ENCODE measurements at places on chromosomes 2 and 18.
A peak's percentile ranks its signal among the peaks of the same experiment; 100 is the strongest.

DNA sequence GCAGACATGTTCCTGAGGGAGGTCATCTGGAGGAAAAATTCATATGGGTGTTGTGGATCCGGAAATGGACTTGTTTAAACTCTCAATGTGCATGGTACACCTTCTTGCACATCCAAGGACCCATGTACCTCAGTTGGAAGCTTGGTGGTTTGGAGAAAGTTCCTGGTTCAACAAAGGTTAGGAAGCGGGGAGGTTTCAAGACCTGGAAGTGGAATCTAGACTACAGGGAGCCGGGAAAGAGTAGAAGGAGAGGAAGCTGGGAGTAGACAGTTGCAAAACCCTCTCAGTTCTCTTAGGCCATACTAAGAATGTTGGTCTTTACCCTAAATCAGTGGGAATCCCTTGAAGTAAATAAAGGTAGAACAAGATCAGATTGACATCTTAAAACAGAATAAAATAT lies 209.8 kb upstream of the SPOPL start:
- no peak for DNase-seq

DNA sequence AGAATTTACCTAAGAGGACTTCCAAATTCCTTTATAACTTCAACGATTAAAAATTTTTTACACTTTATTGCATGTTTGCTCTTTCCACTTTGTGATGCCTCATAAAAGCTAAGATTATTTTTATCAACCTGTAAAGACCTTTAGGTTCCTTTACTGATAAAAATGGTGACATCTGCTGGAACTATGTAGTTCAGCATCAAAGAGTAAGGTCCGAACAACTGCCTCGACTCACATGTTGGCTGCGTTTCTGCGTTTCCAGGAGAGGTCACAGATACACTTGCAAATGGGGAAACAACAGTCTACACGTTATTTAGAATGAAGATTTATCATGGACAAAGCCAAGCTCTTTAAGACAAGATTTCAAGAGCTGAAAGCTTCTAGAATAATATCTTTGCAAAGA lies 18.8 kb upstream of the TMX3 start:
- no peak for DNase-seq

DNA sequence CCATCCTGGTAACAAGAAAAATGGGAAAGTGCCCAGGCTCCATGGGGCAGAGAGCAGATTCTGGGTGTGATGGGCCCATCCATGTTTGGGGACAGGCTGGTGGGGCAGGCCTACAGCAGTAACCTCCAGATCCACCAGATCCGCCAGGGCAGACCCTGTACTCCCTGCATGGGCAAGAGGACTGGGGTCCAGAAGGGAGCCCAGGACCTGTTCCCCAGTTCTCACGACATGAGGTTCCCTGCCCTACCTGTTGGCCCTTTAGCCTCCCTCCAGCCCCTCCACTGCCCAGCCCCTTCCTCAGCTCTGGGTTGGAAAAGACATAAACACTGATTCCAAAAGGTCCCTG lies 38.7 kb downstream of the EMX1 start:
- no peak for DNase-seq

- DNase-seq: no peak
Measured at GRCh38 chr2:62768615-62769014, 63.1 kb downstream of the EHBP1 start.

DNA sequence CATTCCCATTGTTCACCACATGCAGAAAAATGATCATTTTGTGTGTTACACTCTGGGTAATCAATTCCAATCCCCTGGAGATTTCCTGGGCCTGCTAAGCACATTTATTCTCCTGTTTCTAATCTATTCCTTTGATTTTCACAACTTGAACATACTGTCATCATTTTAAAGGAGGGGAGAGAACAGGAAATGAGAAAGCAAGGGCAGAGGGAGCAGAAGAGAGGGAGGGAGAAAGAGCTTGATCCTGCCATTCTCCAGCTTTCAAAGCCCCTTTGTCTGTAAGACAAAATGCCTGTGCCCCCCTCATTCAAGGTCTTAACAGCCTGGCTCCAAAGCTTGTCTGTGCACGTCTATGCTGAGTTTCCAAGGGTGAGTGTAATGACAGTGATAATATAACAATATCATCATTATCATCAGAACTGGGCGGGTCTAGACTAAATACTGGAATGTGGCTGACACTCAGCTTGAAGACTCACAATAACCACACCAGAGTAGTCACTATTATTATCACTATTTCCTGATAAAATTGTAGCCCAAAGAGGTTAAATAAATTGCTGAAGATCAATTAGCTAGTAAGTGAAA lies 164.4 kb upstream of the KLHL29 start:
- no peak for DNase-seq

DNA sequence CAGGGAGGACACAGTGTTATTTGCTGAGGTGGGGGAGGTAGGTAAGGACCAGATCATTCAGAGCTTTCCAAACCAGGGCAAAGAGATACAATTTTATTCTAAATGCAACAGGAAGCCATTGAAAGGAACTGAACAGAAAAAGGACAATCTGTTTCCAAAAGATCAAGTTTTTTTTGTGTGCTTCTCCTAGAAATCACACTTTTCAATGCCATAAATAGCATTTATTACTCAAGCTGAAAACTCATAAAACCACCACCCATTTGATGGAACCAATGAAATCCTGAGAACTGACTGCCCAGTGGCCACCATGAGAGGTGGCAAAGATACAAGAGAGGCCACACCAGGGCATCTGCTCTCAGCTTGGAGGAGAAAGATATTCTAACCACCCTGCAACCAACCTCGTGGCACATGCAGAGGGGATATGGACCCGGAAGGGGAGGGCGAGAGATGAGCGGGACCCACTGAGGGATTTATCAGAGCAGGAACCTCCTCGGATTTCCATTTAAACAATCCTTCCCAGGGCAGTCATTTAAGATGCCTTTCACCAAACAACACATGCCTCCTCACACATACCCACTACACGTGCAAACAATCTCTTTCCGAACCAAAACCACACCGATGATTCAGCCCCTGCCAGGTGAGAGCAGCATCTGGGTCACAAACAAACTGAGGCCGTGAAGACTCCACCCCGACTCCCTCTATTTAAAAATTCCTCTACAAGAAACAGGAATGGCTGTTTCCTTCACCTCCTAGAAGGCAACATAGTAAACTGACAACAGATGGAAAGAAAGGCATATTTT lies 8.8 kb downstream of the CYB5A start:
- DNase-seq: no peak

GRCh38 chr2:126898636-126899035 lies at the start of gene TEX51:
TEX51 (plus strand) TSS chr2:126898890; CDS start chr2:126898919, 29 bp downstream.
- DNase-seq: no peak

GRCh38 chr18:69755041-69755440 lies 192.6 kb downstream of the CD226 start:
- no peak for DNase-seq

- no peak for DNase-seq
Measured at GRCh38 chr2:162888652-162889051, 50.1 kb upstream of the KCNH7 start.

GRCh38 chr2:45028276-45028675 lies 19.0 kb upstream of the SIX2 start:
- DNase-seq: no peak

- DNase-seq: no peak
Measured at GRCh38 chr18:28113271-28114029, 63.5 kb downstream of the CDH2 start.

DNA sequence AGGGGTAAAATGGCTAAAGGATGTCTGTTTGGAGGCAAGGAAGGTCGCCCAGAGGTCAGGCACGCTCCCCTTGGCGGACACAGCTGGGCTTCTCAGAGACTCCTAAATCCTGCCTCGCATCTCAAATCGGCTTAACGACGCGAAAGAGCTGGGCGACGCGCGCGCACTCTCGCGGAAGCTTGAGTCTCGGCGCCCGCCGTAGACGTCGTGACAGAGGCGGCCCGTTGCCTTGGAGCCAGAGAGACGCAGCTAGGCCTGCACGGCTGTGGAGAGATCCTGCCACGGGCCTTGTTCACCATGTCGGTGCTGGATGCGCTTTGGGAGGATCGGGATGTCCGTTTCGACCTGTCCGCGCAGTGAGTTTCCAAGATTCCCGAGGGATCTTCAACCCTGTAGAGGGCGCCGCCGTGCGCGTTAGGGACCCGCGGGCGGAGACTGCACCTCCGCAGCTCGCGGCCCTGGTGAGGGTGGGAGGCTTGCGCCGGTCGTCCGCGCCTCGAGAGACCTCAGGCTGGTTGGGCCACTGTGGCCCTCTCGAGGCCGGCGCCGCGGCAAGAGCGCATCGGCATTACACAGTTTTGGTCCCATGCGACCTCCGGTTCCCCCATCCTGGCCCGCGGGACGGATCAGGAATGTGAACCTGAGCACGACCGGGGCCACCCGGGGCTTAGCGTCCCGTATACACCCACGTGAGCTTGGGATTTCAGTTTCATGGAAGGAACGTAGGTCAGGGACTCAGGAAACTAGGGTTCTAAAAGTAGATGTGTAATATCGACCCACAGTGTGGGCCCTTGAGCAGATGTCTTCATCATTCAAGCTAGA lies at the start of gene BBS5:
Gene BBS5, plus strand, starts transcription at position 238 of the 822 bp plus-strand sequence. Its CDS starts 60 bp downstream, at position 298.
- peak; percentile 62 for DNase-seq

GRCh38 chr2:185316383-185316782 lies 422.2 kb upstream of the FSIP2 start:
- DNase-seq: peak; percentile 54

Data from Jurkat, Clone E6-1 (cell line).